ENCODE measurements at places on chromosomes 2 and 18. TPM values are rescaled to one million over a fixed set of nuclear protein-coding genes. Genes with fewer than 3 reads are reported as not detected.

The BIN1 gene
- total RNA-seq: 30.8 TPM

The PROC gene
- total RNA-seq: 3.7 TPM

The FAM228B gene
- 1.7 TPM for total RNA-seq

The TUBA4B gene
- total RNA-seq: 0.26 TPM

The VSNL1 gene
- total RNA-seq: not detected

The NAPG gene
- total RNA-seq: 10.4 TPM

The RGPD3 gene
- 0.10 TPM for total RNA-seq

The FARP2 gene
- total RNA-seq: 30.8 TPM

The MAPK4 gene
- total RNA-seq: 0.16 TPM

The LRATD1 gene
- total RNA-seq: not detected

The ZNF385B gene
- not detected for total RNA-seq

The SFXN5 gene
- 11.6 TPM for total RNA-seq

The NT5C1B gene
- not detected for total RNA-seq

The TBR1 gene
- 0.09 TPM for total RNA-seq

The MYL1 gene
- not detected for total RNA-seq

The DAW1 gene
- 2.3 TPM for total RNA-seq

The DYSF gene
- total RNA-seq: 0.56 TPM

The CDH19 gene
- 1.3 TPM for total RNA-seq

The GALNT14 gene
- total RNA-seq: 47.5 TPM

The MYCN gene
- not detected for total RNA-seq

The SCN2A gene
- not detected for total RNA-seq

The TMEM247 gene
- not detected for total RNA-seq

The ALPI gene
- total RNA-seq: not detected

The LYPD6 gene
- total RNA-seq: 0.07 TPM

The ALK gene
- total RNA-seq: not detected

The CNTNAP5 gene
- total RNA-seq: not detected

The CNNM4 gene
- 17.2 TPM for total RNA-seq

The SLC16A14 gene
- total RNA-seq: 1.4 TPM

The GPR35 gene
- total RNA-seq: 0.98 TPM

The HS1BP3 gene
- total RNA-seq: 43.1 TPM

The NMS gene
- not detected for total RNA-seq

The KCNS3 gene
- total RNA-seq: 1.1 TPM

The SCG2 gene
- total RNA-seq: 1.4 TPM

The SERPINB13 gene
- not detected for total RNA-seq

The BMP10 gene
- total RNA-seq: not detected

The CRACDL gene
- 0.32 TPM for total RNA-seq

The CD302 gene
- 2.5 TPM for total RNA-seq

The PROKR1 gene
- total RNA-seq: not detected

The STK17B gene
- 6.2 TPM for total RNA-seq

The MATN3 gene
- total RNA-seq: 13.7 TPM

The ECEL1 gene
- total RNA-seq: 0.22 TPM

The CD226 gene
- not detected for total RNA-seq

The SANBR gene
- 13.9 TPM for total RNA-seq

The CGREF1 gene
- 7.3 TPM for total RNA-seq

The GRHL1 gene
- total RNA-seq: 1.2 TPM
